ENCODE measurements at places on chromosomes 11 and 22.
A peak's percentile ranks its signal among the peaks of the same experiment; 100 is the strongest.

- no peak for DNase-seq
Measured at GRCh38 chr11:83545494-83546260, 259.5 kb upstream of the CCDC90B start.

DNA sequence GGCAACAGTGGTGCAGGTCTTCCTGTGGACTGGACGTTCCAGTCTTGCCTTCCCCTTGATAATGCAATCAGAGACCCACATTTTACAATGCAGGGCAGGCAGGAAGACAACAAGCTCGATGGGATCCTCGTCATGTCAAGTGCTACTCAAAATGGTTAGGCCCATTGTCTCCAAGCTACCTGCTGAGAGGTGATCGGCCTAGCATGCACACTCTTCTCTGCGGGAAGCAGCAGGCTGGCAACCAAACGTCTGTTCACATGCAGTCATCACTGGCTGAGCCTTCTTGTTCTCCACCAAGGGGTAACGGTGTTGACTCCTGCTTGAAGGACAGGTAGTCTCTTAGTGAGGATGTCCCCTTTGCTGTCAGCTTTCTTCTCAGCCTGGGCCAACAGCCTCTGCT is 25.5 kb upstream of the CD82 start:
- DNase-seq: no peak

DNA sequence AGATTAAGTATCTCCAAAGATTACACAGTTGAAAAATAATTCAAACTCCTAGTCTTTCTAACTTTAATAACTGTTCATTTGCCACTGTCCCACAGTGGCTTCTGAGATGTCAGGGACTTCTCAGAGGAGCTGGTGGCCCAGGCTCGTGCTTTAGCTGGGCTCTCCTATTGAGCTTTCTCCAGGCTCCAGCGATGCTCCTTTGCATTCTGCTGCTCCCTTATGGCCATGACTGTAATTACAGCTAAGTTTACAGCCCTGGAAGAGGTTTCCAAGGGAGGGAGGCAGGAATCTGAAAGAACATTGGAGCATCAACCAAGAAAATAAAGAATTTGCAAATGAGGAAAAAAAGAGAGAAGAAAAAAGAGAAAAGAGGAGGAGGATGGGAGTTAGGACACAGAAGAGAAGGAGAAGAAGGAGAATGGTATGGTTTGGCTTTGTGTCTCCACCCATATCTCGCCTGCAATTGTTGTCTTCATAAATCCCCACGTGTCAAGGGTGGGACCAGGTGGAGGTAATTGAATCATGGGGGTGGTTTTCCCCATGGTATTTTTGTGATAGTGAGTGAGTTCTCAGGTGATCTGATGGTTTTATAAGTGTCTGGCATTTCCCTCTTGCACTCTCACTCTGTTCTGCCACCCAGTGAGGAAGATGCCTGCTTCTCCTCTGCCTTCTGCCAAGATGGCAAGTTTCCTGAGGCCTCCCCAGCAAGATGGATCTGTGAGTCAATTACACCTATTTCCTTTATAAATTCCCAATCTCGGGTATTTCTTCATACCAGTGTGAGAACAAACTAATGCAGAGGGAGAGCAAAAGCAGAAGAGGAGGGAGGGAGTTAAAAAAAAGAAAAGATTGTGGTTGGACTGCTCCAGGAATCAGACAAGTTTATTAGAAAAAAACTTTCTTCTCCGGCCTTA is 857.0 kb downstream of the KCNA4 start:
- peak; percentile 80 for DNase-seq

GRCh38 chr11:34151916-34152845 is 46.8 kb downstream of the NAT10 start:
- DNase-seq: no peak

- DNase-seq: no peak
Measured at GRCh38 chr11:15649371-15650104, 534.8 kb downstream of the INSC start.

DNA sequence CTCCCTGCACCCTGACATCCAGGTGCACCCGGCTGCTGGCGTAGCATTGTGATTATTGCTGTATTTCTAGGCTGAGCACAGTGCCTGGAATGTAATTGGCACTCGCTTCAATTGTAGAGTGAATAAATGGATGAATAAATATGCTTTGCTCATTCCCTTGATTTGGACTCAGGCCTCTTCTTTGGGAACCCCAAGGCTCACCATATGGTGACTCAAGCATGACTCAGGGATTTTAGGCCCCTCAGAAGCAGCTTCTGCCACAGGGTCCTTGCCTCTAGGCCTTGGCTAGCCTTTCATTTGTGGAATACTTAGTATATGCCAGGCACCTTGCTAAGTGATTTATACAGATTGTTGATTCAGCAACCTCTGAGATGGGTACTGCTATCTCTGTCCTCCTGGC is 78.9 kb downstream of the GRIK4 start:
- DNase-seq: no peak

DNA sequence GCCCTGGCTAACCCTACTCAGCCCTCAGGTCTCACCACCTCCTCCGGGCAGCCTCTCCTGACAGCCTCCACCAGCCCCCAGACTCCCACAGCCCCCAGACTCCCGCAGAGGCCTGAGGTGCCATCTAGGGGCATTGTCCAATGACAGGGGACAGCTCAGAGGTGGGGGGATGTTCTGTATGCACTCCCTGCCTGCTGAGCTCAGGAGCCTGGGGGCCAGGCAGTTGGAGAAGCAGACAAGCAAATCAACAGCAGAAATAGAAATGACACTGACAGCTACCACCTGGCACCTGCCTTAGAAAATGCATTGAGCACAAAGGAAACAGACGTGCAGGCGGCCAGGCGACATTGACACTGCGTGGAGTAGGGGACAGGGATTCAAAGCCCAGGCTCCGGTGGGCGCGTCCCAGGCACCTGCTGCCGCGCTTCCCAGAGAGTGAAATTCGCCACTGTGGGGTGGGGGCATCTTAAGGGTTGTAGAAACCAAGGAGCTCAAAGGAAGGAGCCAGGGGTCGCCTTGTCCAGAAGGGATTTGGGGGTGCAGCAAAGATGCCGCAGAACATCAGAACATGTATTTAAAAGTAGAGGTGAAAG is 22.5 kb upstream of the WNT7B start:
- no peak for DNase-seq

- peak; percentile 45 for DNase-seq
Measured at GRCh38 chr22:24977370-24978221, 25.1 kb downstream of the KIAA1671 start.

DNA sequence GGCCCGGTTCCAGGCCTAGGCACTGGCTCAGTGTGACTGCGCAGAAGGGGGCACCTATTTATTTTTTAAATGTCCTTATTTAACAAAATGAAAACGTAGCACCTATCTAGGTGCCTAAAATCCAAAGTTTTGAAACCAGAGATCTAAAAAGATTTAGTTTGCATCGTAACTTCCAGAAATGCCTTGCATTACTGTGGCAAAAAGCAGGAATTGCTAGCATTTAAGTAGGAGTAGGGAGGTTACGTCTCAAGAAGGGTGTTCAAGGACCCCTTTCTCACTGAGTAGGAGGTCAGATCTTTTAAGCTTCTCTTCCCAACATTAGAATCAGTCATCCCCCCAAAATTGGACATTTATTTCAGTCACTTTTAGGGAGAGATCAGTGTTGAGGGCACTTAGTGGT is 7.7 kb upstream of the PLET1 start:
- no peak for DNase-seq

GRCh38 chr11:96162816-96163499 is 180.0 kb downstream of the MAML2 start:
- DNase-seq: no peak

- DNase-seq: no peak
Measured at GRCh38 chr22:37896181-37896592, 9.9 kb upstream of the MICALL1 start.

GRCh38 chr11:133832991-133833897 is 12.1 kb downstream of the SPATA19 start:
- DNase-seq: no peak

GRCh38 chr22:38925571-38926041 is 31.8 kb upstream of the APOBEC3A start:
- DNase-seq: no peak

- DNase-seq: no peak
Measured at GRCh38 chr11:114953039-114953438, 274.7 kb downstream of the NXPE2 start.

GRCh38 chr22:22123118-22123959 is 121.2 kb upstream of the VPREB1 start:
- DNase-seq: no peak

GRCh38 chr11:119229288-119229672 is 23.1 kb downstream of the CBL start:
- DNase-seq: no peak

DNA sequence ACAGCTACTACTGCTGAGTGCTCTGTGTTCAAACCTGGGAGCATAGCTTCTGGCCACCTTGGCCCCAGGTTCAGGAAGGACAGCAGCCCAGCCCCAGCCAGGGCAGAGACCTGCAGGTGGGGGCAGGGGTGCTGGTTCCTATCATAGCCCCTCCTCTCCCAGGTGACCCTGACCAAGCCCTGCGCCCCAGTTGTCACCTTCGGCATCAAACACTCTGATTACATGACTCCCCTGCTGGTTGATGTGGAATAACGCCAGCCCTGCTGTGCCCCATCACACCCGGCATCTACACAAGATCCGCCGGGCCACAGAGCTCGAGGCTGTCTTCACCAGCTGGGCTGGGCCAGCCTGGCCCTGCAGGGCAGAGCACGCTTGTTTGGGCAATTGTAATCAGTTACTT is 6.9 kb downstream of the SCGB1C1 start:
- DNase-seq: no peak

DNA sequence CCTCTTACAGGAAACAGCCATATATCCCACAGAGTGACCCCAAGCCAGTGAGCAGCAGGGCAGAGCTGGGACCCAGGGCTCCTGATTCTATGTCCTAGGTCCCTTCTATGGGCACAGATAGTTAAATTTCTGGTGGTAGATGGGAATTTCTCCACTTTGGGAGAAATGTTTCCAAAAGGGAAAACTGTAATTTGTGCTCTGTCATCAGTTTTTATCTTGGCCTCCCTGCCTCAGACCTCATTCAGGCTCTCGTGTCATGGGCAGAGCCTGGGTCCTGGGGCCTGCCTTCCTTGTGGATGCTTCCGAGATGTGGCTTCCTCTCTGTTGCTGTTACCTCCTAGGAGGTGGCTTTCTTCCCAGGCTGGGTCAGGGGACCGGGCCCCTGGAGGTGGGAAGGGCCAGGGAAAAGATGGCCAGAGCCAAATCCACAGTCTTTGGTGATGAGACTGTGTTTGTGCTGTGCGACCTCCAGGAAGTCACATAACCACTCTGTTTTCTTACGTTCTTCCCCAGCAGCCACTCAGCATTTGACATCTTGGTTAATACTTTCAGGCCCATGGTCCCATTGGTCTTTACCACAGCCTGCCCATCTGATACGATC is 8.6 kb downstream of the LRRC32 start:
- DNase-seq: no peak

DNA sequence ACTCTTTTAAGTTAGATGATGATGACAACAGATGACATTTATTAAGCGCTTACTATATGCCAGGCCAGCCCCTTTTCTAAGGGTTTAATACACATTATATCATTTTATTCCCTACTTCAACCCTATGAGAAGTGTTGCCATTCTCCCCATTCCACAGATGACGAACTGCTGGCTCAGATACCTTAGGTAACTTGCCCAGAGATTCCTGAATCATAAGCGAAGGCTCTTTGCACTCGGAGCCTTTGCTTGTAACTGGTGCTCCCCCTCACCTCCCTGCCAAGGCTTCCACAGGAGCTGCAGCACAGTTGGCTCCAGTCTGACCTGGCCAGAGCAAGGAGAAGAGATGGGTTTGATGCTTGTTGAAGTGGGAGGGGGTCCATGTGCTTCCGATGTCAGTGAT is 43.0 kb downstream of the DBX1 start:
- no peak for DNase-seq

GRCh38 chr22:46086577-46087335 is 63.6 kb upstream of the PPARA start:
- DNase-seq: no peak

GRCh38 chr22:29569011-29569678 is 11.8 kb downstream of the NIPSNAP1 start:
- peak; percentile 4 for DNase-seq

Measured in OCI-M1 (cell line).